ENCODE measurements at places on chromosomes 7 and 10. TPM values are rescaled to one million over a fixed set of nuclear protein-coding genes. Genes with fewer than 3 reads are reported as not detected.

The SEMA4G gene
- total RNA-seq, result 1.7 TPM

The GRID1 gene
- total RNA-seq, result 1.4 TPM

The C7orf33 gene
- total RNA-seq, result not detected

The MUC3A gene
- total RNA-seq, result not detected

The TEX36 gene
- total RNA-seq, result not detected

The BMPR1A gene
- 102 TPM for total RNA-seq

The PILRA gene
- 1.1 TPM for total RNA-seq

The LIPJ gene
- 0.21 TPM for total RNA-seq

The CLDN4 gene
- total RNA-seq, result 24.3 TPM

The HYCC1 gene
- total RNA-seq, result 40.4 TPM

The ACTL6B gene
- not detected for total RNA-seq

The MINDY4 gene
- 8.5 TPM for total RNA-seq

The SMO gene
- 37.1 TPM for total RNA-seq

The JCAD gene
- total RNA-seq, result 26.1 TPM

The FBXL13 gene
- 1.3 TPM for total RNA-seq

The RGR gene
- total RNA-seq, result 7.8 TPM

The HOGA1 gene
- total RNA-seq, result 7.3 TPM

The PPP1R9A gene
- 156 TPM for total RNA-seq

The GPER1 gene
- total RNA-seq, result 6.7 TPM

The SLC18A3 gene
- total RNA-seq, result 0.31 TPM

The MACC1 gene
- total RNA-seq, result 6.9 TPM

The TMEM270 gene
- not detected for total RNA-seq

The CFTR gene
- 1.3 TPM for total RNA-seq

The UNC5B gene
- total RNA-seq, result 7.1 TPM

The CPA2 gene
- not detected for total RNA-seq

The GATAD1 gene
- 33.4 TPM for total RNA-seq

The CYP26C1 gene
- total RNA-seq, result not detected

The MYOF gene
- 87.9 TPM for total RNA-seq

The TOMM7 gene
- total RNA-seq, result 162 TPM

The OR2A12 gene
- total RNA-seq, result not detected

The AOAH gene
- 3.4 TPM for total RNA-seq

The BICC1 gene
- total RNA-seq, result 32.5 TPM

The KCP gene
- 0.72 TPM for total RNA-seq

The PTCD1 gene
- 6.8 TPM for total RNA-seq

The CPN1 gene
- total RNA-seq, result not detected

The PLEKHS1 gene
- 1.4 TPM for total RNA-seq

The LIPN gene
- total RNA-seq, result not detected

The PPRC1 gene
- 14.6 TPM for total RNA-seq

The EGFR gene
- 58.1 TPM for total RNA-seq

The LRIT1 gene
- not detected for total RNA-seq

The MINPP1 gene
- 21.8 TPM for total RNA-seq

The DNTT gene
- not detected for total RNA-seq

The GHRHR gene
- total RNA-seq, result not detected

The C10orf53 gene
- total RNA-seq, result not detected

The ARL3 gene
- 7.3 TPM for total RNA-seq

The CALML5 gene
- total RNA-seq, result 0.41 TPM

All from tongue (tissue), 3 donors.